Endothelial cell of umbilical vein (primary cell): ENCODE measurements at places on chromosomes 2 and 18.
A peak's percentile ranks its signal among the peaks of the same experiment; 100 is the strongest.

DNA sequence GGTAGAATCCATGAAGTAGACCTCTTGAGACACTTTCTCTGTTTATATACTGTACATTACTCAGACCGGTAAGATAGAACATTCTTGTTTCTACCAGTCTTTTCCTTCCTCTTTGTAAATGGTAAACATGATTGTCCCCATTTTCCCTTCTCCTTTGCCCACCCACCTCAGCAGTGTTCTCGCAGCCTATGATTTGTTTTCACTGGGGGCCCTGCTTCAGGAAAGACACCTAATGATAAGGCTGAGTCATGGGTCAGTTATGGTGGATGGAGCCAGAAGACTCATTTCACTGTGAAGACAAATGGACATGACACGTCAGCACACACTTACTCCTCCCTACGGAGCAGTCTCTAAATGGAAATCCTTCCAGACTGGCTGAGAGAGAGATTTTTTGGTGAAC, 23.7 kb downstream of the CENPO start:
- peak; percentile 87 for DNase-seq

DNA sequence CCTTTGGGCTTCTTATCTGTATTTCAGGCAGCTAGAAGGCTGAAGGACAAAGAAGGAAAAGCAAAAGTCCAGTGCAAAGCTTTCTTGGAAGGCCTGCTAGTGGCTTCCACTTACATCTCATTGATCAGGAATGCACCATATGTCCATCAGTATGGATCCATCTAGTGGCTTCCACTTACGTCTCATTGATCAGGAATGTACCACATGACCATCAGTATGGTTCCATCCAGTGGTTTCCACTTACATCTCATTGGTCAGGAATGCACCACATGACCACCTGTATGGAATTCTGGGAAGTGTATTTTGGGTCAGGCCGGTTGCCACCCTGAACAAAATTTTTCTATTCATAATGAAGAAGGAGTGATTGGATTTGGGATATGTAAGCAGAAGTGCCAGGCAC, 70.6 kb downstream of the LYPD6 start:
- DNase-seq: no peak

- no peak for DNase-seq
These were observed 68.8 kb upstream of the TMEM200C start for GRCh38 chr18:5964108-5964507.

- no peak for DNase-seq
These were observed 33.6 kb downstream of the MAL start for GRCh38 chr2:95058989-95059641.

- DNase-seq: no peak
These were observed 47.8 kb upstream of the DAPL1 start for GRCh38 chr2:158747281-158747680.

DNA sequence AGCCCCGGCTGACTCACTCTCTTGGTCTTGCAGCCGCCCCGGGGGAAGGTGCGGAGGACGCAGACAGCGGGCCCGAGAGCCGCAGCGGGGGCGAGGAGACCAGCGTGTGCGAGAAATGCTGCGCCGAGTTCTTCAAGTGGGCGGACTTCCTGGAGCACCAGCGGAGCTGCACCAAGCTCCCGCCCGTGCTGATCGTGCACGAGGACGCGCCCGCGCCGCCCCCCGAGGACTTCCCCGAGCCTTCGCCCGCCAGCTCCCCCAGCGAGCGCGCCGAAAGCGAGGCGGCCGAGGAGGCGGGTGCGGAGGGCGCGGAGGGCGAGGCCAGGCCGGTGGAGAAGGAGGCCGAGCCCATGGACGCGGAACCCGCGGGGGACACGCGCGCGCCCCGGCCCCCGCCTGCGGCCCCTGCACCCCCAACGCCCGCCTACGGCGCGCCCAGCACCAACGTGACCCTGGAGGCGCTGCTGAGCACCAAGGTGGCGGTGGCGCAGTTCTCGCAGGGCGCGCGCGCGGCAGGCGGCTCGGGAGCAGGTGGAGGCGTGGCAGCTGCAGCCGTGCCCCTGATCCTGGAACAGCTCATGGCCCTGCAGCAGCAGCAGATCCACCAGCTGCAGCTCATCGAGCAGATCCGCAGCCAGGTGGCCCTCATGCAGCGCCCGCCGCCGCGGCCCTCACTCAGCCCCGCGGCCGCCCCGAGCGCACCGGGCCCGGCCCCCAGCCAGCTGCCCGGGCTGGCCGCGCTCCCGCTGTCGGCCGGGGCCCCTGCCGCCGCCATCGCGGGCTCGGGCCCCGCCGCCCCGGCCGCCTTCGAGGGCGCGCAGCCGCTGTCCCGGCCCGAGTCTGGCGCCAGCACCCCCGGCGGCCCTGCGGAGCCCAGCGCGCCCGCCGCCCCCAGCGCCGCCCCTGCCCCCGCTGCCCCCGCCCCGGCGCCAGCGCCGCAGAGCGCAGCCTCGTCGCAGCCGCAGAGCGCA, 12.7 kb downstream of the SALL3 start:
- no peak for DNase-seq

DNA sequence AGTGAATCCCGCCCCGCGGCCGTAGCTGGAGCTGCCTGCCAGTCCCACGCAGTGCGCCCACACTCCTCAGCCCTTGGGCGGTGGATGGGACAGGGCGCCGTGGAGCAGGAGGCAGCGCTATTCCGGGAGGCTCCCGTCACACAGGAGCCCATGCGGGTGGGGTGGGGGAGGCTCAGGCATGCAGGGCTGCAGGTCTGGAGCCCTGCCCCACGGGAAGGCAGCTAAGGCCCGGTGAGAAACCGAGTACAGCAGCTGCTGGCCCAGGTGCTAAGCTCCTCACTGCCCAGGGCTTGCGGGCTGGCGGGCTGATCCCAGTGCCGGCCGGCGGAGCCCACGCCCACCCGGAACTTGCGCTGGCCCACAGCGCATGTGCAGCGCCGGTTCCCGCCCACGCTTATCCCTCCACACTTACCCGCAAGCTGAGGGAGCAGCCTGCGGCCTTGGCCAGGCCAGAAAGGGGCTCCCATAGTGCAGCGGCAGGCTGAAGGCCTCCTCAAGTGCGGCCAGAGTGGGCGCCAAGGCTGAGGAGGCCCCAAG, 1152.8 kb upstream of the CELF4 start:
- no peak for DNase-seq

DNA sequence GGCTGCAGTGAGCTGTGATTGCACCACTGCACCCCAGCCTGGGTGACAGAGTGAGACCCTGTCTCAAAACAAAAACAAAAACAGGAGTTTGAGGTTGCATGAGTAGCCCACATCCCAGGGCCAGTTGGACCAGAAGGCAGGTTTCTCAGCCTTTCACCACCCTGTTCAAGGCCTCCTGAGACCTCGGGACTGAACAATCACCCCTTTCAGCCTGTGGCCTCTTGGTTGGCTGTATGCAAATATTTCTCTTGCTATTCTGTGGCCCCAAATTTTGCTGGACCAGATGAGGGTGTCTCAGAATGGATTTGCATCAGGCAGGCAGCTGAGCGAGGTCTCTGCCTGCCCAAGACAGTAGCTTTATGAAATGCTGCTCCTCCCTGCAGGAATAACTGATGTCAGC, 56.9 kb downstream of the DPYSL5 start:
- no peak for DNase-seq

GRCh38 chr2:106105151-106105922, 88.8 kb downstream of the UXS1 start:
- no peak for DNase-seq

DNA sequence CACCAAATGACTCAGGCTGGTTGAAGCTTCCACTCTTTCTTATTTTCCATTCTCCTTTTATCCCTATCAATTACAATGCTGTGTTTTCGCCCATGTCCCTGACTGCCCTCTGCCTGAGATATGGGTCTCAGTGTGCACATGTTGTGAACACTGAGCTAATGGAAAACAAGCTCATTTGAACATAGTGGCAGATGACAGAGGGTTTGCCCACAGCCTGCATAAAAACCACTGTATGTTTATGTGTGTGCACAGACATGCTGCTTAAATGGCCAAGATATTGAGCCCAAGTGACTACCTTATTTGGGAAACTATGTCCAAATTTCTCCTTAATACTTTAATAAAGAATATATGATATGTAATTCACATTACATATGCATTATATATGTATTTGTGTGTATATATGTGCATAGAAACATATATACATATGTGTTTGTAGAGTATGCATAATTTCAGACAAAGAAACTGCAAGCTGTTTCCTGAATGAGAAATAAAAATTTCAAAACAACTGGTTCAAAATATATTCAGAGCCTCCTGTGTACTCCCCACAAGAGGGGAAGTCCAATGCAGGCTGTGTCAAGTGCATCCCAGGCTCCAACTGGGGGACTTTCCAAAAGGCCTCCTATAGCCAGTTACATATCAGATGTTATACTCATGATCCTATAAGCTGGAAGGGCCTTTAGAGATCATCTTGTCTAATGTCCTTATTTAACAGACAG, 92.7 kb upstream of the CD302 start:
- no peak for DNase-seq

DNA sequence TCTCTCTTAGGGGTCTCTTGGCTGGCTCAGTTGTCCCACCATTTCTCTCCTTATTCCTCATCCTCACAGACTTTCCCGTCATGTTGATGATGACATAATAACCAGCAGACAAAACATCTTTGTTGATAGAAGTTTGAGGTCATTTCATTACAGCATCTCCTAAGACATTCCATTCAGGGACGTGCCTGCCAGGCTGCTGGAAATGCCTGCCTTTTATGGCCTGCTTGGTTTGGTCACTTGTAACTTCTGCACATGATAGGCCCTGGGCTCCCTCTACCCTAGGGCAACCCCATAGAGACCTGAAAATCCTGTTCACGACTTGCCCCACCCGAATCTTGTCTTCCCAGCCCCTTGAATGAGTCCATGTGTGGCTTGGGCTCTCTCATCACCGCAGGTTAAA, 81.7 kb downstream of the SDC1 start:
- DNase-seq: no peak

DNA sequence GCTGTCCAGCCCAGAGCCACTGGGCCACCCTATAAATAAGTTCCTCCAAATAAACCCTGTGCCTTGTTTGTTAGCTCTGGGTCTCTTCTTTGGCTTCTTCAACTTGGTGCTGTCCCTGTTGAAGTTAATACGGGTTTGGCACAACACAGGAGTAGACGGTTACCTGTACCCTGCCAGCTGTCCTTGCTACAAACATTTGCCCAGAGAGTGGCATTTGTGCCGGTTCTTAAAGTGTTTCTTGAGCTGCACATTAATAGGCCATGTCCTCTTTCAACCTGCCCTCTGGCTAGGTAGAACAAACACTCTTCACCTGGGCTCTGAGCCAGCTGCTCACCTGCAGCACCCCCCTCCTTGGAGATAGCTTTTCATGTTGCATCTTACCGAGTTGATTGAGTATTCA, 139.2 kb downstream of the NEDD4L start:
- no peak for DNase-seq

DNA sequence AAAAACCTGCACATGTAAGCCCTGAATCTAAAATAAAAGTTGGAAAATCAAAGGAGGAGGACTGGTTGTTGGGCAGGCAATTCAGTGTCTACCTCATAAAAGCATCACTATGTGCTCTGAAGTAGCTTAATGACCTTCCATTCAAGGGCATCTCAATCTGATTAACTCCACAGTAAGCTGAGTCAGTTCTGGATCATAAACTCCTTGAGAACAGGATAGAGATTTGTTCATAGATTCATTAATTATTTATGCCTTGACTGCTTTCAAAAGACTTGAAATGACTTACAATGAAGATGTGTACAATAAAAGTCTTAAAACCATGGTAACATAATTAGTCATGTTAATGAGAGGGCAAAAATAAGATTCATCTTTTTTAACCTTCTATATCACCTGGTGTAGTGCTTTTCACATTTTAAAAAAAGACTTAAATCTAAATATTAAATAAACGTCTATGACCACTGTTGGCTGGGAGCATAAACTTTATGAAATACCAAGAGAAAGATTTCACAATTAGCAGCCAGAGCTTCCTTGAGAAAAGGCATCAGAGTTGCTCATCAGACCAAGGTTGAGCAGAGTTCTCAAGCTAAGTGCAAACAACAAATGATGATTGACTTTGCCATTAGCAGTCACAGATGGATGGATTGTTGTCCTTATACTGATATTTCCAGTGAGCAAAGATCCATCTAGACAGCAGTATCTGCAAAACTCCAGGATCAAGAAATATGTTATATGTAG, 237.3 kb upstream of the THUMPD2 start:
- no peak for DNase-seq

- no peak for DNase-seq
These were observed 83.1 kb downstream of the BABAM2 start for GRCh38 chr2:27973592-27973991.

DNA sequence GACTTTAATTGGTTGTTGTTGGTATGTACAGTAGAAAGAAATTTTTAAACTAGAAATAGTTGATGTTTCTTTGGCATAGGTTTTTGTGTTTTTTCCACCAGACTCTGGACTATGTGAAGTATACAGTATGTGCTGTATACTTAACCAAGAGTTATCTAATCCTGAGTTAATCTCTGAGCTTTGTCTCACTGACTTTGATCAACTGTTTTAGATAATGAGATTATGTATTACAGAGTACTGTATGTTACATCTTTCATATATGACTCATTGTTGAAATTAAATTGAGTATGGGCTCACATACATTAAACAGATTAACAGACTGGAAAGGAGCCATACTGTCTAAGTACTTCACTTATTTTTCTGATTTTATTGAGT, 38.0 kb downstream of the ACTR2 start:
- no peak for DNase-seq

GRCh38 chr18:39990540-39990939, 1964.5 kb upstream of the PIK3C3 start:
- DNase-seq: no peak
